ENCODE measurements at places on chromosomes 7 and 10.

DNA sequence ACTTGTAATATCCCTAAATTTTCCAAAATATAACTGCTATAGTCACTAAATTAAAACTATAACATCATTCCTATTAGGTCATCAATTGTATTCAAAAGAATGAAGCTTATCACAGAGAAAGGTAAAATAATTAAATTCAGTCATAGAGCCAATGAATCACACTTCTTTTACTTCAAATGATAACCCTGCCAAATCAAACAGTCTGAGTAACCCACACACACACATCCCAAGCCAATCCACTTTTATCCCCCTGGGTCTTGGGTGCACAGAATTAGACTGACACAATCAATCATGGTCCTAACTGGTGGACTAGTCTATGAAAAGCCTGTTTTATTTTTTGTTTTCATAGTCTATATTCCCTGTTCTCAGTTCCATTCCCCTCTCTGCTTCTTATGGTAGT, 25.6 kb downstream of the CTNNA3 start:
- DNase-seq = no peak

DNA sequence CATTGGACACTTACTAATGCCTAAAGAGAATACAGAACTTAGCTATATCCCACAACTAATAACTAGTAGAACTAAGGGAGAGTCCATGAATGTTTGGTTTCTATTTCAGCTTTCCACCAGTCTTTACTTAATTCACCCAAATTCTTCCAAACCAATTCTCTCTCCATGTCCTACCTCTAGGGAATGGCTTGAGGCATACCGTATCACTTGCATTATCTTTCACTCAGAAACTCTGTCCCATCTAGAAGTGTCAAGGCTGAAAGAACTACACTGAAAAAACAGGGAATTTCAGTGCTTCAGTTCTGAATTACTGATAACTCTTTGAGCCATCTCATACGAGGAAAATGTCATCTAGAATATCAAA, 758 bp downstream of the TMEM168 start:
- no peak for DNase-seq

- DNase-seq = no peak
These were observed 174.6 kb upstream of the TARP start for GRCh38 chr7:38448054-38448453.

DNA sequence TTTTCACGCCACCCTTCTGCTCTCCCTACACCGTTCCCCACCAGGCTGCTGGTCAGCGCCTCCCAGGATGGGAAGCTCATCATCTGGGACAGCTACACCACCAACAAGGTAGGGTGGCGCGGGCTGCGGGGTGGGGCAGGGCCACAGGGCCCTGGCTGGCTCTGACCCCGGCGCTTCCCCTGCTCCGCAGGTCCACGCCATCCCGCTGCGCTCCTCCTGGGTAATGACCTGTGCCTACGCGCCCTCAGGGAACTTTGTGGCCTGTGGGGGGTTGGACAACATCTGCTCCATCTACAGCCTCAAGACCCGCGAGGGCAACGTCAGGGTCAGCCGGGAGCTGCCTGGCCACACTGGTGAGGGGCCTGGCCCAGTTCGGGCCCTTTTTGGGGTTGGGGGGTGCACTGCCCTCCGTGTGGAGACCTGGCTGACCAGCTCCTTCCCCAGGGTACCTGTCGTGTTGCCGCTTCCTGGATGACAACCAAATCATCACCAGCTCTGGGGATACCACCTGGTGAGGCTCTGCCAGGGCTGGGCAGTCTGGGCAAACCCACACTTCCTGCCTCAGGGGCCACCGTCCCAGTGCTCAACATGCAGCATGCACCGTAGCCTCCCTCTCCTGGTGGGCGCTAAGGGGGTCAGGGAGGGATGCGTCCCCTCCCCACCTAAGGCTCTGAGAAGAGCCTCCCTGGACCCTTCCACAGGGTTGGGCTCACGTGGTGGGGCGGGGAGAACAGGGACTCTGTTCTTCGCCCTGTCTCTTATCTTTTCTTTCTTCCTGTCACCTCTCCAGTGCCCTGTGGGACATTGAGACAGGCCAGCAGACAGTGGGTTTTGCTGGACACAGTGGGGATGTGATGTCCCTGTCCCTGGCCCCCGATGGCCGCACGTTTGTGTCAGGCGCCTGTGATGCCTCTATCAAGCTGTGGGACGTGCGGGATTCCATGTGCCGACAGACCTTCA, 4.0 kb downstream of the GNB2 start:
- no peak for DNase-seq

GRCh38 chr7:7354674-7355073, 172.3 kb downstream of the C1GALT1 start:
- no peak for DNase-seq

DNA sequence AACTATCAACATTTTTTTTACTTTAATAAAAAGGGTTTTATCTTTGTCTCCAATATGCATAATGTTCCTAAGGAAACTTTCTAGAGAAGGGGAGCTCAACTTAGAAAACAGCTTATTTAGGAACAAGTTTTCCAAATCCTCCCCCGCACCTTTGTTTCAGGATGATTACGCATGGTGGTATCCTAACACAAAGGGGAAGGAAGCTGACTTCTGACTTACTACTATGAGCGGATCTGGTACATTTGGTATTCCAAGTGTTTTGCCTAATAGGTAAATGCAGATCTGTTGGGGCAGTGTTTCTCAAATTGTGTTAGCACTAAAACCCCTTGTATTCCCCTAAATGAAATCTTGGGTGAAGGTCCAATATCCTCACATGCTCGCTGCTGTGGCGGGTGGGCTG, 229.3 kb upstream of the KLF14 start:
- DNase-seq = no peak

DNA sequence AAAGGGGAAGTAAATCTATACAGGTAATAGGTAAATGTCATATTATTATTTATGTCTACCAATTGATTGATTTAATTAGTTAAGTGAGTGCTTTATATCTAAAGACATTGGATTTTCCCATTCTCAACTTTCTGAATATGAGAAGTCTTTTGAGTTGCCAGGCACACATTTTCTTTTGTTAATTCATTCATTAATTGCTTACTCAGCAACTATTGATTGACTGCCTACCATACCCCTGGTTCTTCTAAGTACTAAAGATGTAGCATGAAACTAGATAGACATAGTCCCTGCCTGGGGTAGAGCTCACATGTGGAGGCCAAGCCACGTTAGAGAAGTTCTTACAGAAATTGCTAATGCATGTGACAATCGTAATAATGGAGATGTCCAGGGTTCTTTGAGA, 253.1 kb upstream of the LYZL1 start:
- no peak for DNase-seq

GRCh38 chr10:102914781-102915180, 3.3 kb upstream of the CNNM2 start:
- DNase-seq = no peak

DNA sequence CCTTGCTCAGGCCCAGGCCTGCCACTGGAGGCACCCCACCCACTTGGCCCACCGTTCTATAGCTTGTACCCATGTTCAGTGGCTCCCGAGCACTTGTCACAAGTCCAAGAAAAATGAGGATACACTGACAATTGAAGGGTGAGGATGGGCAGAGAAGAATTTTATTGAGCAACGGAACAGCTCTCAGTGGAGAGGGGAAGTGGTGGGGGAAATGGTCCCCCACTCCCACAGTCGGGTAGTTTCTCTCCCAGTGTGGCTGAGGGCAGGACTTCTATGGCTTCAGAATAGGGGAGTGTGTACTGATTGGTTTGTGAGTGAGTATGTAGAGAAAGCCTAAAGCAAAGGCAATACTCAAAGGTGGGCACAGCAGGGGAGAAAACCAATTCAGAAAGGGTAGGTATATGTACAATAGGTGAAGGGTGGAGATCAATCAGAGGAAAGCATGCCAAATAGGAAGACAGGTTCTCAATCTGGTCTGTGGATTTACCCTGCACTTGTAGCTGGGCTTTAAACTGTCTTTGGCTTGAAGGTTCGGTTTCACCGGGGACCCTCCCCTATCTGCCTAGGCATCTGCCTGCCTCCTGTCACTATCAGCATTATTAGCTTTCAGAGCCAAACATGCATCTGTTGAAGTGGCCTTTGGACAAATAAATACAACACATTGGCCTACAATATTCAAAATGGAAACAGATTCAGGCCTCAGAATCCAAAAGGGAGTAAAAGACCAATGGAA, 8.9 kb upstream of the TSPAN13 start:
- no peak for DNase-seq

DNA sequence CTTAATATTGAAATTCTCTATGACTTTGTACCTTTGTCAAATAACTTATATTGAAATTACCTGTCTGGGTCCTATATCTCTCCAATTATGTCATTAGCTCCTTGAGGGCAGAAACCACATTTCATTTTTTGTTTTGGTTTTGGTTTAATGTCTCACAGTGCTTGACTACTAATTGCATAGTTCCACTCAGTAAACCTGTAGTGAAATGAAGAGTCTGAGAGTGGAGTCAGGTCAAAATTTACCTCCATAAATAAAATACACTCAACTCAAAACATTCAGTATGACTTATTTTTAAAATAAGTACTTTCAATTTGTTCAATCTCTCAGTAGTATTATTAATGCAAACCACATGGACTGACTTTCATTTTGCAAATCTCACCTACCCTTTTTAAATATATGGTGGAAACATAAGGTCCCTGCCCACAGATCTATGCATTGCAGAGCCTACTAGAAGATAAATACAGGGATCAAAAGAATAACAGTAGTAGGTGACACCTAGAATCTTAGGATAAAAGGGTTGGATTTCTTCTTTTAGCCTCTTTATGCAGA, 32.5 kb downstream of the PDE1C start:
- no peak for DNase-seq

DNA sequence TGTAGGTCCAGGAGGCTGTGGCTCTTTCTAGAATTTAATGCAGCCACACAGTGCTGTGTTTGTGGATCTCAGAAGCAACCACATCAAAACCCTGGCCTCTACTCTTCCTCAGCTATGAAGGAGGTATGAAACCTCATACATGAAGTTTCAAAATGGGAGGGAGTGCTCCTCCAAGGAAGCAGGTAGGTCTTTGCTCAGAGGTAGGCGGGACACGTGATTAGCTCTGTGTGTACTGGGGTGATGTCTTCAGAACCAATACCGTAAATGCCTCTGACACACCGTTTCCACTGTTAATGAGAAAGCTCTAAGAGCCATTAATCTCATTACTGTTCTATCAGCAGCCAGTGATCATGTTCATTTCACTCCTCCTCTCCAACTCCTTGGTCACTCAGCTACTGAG, 126.1 kb downstream of the PLXNA4 start:
- no peak for DNase-seq

GRCh38 chr7:147999962-148000361, 590.6 kb upstream of the C7orf33 start:
- DNase-seq = no peak

DNA sequence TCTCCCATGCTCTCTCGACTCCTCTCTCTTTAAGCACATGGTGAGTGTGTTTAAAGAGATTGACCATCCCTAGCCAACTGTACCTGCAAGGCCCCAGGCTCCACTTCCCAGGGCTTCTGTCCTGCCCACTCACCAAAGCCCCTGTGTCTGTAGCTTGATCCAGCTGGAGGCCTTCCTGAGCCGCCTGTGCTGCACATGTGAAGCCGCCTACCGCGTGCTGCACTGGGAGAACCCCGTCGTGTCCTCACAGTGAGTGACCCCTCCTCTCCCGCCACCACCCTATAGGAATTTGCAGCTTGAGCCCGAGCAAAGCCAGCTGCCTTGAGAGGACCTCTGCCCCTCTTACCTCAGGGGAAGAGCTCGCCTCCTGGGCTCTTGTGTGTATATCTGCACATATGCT, 11.2 kb downstream of the ZFYVE27 start:
- no peak for DNase-seq

- no peak for DNase-seq
These were observed 31.5 kb downstream of the EPC1 start for GRCh38 chr10:32315424-32315823.

DNA sequence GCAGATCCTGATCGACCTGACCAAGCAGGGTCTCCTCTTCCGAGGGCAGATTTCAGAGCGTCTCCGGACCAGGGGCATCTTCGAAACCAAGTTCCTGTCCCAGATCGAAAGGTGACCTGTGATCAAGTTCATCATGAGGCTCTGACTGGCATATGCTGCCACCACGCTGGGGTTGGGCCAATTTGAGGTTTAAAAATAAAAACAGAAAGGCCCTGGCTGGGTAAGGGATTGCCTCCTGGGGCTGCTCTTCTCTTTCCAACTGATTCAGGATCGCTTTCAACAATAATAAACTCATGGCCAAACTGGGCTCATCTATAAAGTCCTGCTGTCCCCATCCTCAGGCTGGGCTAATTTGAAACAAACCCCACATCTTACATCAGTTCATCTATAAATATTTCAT, 17.1 kb upstream of the HK1 start:
- no peak for DNase-seq

DNA sequence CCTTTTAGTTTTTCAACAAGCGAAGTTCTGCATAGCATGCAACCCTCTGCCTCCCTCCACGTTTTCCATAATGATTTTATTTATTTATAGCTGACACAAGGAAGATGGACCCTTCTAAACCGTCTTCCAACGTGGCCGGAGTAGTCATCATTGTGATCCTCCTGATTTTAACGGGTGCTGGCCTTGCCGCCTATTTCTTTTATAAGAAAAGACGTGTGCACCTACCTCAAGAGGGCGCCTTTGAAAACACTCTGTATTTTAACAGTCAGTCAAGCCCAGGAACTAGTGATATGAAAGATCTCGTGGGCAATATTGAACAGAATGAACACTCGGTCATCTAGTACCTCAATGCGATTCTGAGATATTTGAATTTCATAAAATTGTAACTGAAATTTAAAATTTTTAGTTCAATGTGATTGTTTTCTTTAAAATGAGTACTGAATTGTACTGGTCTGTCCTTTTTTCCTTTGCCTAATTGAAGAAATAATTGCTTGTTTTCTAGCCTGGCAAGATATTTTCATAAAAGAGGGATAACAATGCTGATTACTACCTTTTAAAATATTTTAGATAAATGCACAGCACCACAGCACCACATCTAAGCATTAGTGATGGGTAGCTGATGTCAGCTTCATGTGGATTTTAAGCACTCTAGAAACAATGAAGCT, 41.5 kb upstream of the SLC39A12 start:
- DNase-seq = peak; percentile 13

DNA sequence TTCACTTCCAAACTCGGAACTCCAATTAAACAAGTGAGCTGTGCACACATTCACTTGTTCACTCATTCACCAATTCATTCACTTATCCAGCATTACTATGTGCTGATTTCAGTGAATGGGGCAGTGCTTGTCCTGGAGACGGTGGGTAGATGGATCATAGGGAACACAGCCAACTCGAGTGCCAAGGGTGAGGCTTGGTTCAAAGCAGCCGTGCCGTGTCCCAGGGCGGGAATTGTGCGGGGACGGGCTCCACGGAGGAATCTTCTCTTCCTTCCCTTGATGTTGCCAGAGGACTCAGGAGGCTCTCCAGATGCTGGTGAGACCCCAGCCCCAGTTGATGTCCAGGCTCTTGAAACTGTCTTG, 2.9 kb downstream of the SH2D4B start:
- DNase-seq = no peak

GRCh38 chr10:132606536-132607316, 69.1 kb downstream of the INPP5A start:
- no peak for DNase-seq

- DNase-seq = no peak
These were observed 12.3 kb upstream of the IFT22 start for GRCh38 chr7:101333912-101334311.

GRCh38 chr7:85184599-85185423, 2.0 kb downstream of the SEMA3D start:
- no peak for DNase-seq

All from naive B cell (primary cell).